ENCODE measurements at places on chromosomes 7 and 10.

- no peak for DNase-seq
Measured at GRCh38 chr7:24914465-24914859, 65.5 kb downstream of the OSBPL3 start.

GRCh38 chr7:111855161-111855841 is 293.0 kb upstream of the IMMP2L start:
- DNase-seq: no peak

- peak; percentile 54 for DNase-seq
Measured at GRCh38 chr10:132850246-132850645, 64.3 kb upstream of the NKX6-2 start.

DNA sequence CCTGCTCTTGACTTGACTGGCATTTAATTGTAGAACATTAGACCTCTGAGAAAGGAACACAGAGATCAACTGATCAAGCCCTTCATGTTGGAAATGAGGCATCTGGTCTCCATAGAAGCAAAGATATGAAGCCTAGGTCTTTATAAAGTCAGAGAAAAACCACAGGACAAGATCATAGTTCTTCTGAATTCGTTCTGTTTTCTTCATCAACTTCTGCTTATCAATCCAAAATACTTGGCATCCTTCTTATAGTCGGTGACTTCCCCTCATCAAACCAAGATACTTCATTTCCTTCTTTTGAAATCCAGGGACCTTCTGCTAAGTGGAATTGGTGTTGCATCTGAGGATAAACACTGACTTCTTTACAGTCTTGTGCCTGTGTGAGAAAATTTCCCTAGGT is 77.1 kb upstream of the PRKCQ start:
- no peak for DNase-seq

- DNase-seq: no peak
Measured at GRCh38 chr7:113424185-113424817, 305.9 kb upstream of the SMIM30 start.

GRCh38 chr7:36391436-36392198 is 2.0 kb downstream of the ANLN start:
- no peak for DNase-seq

DNA sequence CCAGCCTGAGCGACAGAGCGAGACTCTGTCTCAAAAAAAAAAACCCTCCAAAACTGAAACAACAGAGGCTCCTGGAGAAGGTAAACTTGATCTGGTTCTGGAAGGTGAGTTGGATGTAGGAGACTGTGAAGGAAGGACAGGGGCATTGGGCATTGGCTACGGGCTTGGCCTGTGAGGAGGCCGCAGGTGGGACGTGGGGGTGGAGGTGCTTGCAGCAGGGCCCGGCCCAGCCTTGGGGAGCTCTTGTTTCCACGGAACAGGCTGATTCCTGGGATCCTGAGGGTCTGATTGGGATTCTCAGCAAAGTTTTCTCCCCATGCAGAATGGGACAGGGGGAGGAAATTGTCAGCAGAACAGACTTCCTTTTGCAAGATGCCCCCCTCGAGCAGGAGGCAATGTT is 30.6 kb downstream of the IL15RA start:
- no peak for DNase-seq

GRCh38 chr10:100895346-100895745 is 17.4 kb upstream of the SLF2 start:
- no peak for DNase-seq

- no peak for DNase-seq
Measured at GRCh38 chr7:74101061-74101681, 17.6 kb downstream of the LIMK1 start.

DNA sequence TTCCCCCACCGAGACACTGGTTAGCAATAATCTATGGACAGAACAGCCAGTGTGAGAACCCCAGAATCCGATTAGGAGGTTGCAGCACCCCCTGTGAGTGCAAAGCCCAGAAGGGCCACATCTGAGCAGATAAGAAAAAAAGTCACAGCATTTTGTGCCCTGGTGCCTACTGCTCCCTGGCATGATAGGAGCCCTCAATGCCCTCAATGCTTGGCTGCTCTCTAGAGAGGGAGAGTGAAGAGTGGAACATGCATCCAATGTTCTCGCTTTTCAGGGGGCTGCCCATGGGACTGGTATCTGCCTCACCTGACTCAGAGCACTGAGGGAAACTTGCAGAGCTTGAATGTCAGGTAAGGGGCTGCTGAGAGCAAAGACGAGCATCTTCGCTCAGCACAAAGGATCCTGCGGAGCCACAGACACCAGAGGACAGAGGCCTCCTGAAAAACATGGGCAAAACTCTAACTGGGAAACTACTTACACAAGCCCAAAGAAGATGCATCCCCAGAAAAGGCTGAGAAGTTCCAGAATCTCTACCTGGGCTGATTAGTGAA is 98.0 kb upstream of the FAM20C start:
- peak; percentile 62 for DNase-seq

DNA sequence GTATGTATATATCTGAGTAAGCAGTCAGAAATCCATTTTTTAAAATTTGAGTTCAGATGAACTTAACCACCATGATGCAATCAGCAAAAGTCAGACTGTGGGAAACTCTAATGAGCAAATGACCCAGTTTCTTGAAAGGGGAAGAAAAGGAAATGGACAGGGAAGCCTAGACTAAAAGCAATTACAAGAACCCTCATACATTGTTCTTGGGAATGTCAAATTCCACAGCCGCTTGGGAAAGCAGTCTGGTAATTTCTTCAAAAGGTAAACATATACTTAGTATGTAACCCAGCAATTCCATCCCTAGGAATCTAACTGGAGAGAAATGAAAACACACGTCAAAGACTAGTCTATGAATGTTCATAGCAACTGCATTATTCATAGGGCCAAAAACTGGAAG is 16.4 kb upstream of the FOXK1 start:
- DNase-seq: no peak

- DNase-seq: no peak
Measured at GRCh38 chr10:124596116-124596785, 134.6 kb downstream of the LHPP start.

- no peak for DNase-seq
Measured at GRCh38 chr10:131313377-131313776, 1.9 kb upstream of the TCERG1L start.

- DNase-seq: peak; percentile 57
Measured at GRCh38 chr10:116070743-116071320, 202.2 kb downstream of the GFRA1 start.

DNA sequence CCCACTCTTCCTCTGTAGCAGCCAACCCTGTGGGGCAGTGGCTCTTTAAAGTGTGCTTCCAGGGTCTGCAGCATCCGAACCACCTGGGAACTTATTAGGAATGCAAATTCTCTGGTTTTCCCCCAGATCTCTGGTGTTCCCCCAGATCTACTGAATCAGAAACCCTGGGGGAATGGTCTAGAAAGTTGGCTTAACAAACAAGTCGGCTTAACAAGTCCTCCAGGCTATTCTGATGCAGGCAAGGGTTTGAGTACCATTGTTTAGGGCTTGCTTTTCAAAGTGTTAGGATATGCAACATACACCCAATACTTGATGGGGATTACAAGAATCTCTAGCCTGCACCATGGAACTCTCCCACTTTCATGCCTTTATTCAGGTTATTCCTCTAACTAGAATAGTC is 126.3 kb downstream of the RALA start:
- DNase-seq: no peak

DNA sequence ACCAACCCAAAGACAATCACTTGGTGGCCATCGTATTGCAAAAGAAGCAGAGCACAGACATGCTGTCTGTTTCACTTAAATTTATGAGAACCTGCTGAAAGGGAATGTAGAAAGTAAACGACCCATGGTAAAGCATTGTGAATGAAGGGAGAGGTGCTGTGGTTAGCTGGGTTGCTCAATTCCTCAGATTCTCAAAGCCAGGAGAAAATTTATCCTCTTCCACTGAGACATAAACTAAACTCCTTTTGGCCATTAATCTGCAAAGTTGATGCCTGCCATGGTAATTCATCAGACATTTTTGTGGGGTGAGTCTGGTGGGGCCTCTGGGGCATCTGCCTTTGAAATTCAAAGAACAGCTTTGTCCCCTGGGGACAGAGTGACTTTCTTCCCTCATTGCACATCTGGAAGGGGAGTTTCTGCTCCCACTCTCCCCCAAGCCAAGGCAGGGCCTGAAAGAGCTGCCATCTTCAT is 951.0 kb downstream of the LRMDA start:
- DNase-seq: no peak

GRCh38 chr10:30691639-30692015 is 62.1 kb upstream of the LYZL2 start:
- no peak for DNase-seq

DNA sequence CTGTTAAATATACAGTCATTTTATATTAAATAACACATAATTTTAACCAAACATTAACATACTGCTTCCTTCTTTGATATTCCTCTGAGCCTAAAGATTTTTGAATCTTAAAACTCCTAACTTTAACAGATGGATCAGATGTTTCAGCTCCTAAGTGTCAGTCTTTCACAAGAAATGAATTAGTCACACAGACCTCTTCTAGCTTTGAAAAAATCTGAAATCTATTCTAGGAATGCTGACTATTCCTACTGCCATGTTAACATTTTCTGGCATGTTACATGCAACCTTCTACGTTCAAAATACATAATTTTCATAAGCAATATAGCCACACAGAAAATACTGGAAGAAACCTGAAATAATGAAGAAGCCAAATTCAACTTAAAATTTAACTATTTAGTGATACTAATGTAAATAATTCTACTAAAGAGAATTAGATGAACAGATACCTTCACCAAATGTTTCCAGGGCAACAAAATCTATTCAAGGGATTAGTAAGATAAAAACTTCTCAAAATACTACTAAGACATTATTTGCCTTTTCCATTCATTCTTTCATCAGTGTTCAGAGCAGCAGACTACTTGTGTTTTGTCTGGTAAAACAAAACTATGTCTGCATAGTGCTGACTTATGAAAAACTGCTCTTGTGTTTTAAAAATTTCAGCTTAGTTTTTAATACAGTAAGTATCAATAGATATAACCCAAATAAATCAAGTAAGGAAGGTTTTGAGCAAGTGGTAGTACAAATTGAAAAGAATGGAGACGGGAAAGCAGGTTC is 9.2 kb downstream of the JMJD1C start:
- no peak for DNase-seq

GRCh38 chr7:96131525-96131924 is 190.4 kb downstream of the SLC25A13 start:
- DNase-seq: no peak

DNA sequence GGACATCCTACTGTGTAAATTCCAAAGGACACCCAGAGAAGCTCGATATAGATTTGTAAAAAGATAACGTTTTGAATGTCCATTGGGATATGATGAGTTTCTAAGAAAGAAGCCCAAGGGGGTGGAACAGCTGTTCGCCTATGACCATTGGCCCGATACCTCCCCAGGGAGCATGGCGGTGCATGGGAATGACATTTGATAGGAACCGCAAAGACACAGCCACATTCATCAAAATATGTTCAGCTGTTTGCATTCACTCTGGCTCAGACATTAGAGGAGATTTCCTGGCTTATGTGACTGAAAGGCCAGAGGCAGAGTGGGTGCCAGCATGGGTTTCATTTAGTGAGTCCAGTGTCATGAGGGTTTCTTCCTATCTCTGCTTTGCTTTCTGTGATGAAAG is 56.0 kb upstream of the BAIAP2L1 start:
- DNase-seq: no peak

- no peak for DNase-seq
Measured at GRCh38 chr7:47881256-47881655, 67.0 kb downstream of the PKD1L1 start.

GRCh38 chr10:121702351-121703320 is 104.4 kb upstream of the FGFR2 start:
- DNase-seq: no peak

GRCh38 chr10:36802490-36803153 is 322.8 kb upstream of the ANKRD30A start:
- DNase-seq: no peak

GRCh38 chr7:158911145-158911544 is 54.8 kb downstream of the DYNC2I1 start:
- DNase-seq: no peak

GRCh38 chr7:139916717-139917395 is 87.8 kb downstream of the TBXAS1 start:
- DNase-seq: no peak

DNA sequence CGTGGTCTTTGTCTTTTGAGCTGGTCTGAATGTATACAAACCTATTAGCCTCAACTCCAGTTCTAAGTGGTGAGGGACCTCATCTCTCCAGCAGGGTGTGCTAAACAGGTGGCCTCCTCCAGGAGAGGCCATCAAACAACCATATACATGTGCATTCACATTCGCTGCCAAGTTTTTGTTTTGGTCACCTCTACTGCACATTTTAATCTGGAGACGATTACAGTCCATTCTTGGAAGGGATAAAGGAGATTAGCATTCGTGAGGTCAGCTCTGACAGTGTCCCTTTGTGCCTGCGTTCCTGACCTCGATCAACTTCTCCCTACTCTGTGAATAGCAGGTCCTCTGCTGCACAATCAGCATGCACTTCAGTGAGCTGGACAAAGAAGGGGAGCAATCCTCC is 60.8 kb downstream of the RHOBTB1 start:
- DNase-seq: no peak

- no peak for DNase-seq
Measured at GRCh38 chr7:158394936-158395335, 192.7 kb downstream of the PTPRN2 start.

- no peak for DNase-seq
Measured at GRCh38 chr7:74398426-74398825, 55.3 kb upstream of the GTF2IRD1 start.

GRCh38 chr7:116984917-116985316 is 31.6 kb downstream of the ST7 start:
- no peak for DNase-seq

DNA sequence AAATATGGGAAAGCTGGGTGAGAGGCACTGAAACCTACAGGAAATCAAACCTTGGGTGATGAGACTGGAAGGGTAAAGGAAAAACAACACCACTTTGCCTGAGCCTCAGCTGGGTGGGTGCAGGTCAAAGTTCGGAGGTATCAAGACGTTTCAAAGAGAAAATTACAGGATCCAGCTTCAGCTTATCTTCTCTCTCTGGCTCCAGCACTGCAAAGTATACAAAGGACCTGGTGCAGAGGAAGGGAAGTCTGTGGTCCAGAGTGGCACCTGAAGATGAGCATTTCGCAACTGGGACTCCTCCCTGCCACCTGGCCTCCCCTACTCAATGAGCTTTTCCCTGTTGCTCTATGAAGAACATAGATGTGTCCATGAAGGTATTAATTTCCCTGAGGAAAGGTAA is 6.4 kb upstream of the FXYD4 start:
- DNase-seq: no peak

- no peak for DNase-seq
Measured at GRCh38 chr10:70324951-70325781, 41.4 kb upstream of the NPFFR1 start.
